ENCODE measurements at places on chromosomes 2 and 18.

DNA sequence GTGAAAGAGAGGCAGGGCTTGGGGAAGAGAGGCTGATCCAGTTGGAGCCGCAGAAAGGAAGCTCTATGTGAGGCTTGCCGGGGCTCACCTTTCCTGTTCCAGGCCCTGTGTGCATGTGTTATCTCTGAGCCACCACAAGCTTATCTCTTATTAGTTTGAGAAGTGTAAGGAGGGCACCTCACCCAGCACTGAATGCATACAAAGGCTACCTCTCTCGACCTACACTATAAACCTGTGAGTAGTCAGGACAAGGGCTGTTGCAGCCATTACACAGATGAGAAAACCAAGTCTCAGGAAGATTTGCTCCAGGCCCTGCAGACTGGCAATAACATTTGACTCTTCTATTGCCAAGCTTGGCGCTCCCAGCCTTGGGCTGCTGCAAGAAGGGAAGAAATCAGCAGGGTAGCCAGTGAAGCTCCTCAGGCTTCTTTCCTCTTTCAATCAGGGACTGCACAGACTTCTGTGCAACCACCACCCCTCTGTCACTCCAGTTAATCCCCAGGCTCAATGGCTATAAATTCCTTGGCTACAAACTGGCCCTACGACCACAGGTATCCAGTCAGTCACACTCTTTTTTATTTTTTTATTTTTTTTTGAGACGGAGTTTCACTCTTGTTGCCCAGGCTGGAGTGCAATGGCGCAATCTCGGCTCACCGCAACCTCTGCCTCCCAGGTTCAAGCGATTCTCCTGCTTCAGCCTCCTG lies 73.8 kb downstream of the CLHC1 start:
- DNase-seq = no peak

DNA sequence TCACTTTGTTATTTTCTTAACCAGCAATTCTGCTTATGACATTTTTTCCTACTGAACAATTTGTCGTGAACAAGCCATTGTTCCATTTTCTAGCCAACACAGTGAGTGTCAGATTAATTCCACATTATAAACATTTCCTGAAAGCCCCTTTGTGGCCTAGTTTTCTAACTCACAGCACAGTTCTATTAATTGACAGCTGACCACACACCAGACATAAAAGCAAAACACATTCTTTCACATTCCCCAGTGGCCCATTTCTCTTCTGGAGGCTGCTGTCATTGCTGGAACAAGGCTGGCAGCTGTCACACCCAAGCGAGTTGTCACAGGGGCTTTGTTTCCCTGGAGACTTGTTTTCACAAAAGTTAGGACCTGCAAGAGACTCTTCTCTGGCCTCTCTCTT lies 50.7 kb downstream of the RNF152 start:
- DNase-seq = no peak

- DNase-seq = no peak
Observed at GRCh38 chr2:223486751-223487150, 115.4 kb downstream of the SCG2 start.

- DNase-seq = peak; percentile 37
Observed at GRCh38 chr18:3251963-3252277, 4.3 kb downstream of the MYL12A start.

DNA sequence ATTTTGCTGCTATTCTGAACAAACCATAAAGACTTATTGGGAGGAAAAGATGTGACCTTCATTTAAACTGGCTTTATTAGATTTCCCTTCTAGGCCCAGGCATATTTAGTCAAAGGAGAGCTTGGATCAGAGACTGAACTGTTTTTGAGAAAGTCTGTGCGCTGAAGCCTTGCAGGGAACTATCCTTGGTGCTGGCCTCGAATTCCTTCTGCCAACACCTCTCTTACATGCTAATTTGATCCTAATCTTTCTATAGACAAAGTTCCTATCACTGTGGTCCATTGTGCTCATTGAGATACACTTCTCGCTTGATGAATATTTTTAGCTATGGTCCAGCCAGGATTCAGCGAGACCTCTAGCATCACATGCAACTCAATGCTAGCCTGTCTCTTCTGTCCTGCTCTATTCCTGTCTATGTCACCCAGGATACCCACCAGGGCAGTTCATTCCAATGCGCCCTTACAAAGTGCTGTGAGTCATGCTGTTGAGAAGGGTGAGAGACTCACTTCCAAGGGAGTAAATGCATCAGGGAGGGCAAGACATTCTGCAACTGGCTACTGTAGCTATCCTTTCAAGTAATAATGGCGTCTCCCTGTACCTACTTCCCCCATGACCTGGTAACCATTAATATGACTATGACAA lies 356.7 kb upstream of the LYPD1 start:
- DNase-seq = peak; percentile 8

- peak; percentile 27 for DNase-seq
Observed at GRCh38 chr2:113977060-113977659, 87.3 kb downstream of the ACTR3 start.

GRCh38 chr2:73893764-73894474 lies 1.1 kb downstream of the ACTG2 start:
- no peak for DNase-seq

- no peak for DNase-seq
Observed at GRCh38 chr2:3535467-3535793, 16.1 kb upstream of the ADI1 start.

DNA sequence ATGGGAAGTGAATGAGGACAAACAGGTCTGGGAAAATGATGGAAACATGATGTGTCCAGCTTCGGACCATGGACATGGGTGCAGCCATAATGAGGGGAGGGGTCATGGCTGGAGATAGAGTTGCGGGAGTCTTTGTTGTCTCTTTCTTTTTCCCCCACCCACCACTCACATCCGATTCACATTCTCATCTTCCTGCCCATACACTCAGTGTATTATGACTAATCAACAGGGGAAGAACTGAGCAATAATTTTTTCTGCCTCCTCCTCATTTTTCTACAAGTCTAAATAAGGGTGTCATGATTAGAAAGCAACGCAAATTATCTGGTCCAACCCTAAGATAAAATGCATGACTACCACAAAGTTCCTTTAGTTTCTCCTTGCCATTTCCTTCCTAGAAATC lies 5.7 kb upstream of the SERPINB2 start:
- DNase-seq = peak; percentile 65

DNA sequence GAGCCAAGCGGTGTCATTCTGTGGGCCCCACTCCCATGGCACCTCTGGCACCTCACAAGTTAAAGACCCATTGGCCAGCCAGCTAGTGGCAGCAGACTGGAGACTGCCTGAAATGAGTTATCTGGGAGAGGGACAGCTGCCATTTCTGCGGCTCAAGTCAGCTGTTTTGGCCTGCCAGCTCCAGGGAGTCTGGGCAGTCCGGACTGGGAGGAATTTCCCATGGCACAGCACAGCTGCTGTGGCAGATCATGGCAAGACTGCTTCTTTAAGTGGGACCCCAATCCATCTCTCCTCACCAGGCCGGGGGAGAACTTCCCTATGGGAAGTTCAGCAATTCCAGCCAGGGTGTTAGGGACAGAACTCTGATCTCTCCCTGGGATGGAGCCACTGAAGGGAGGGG lies 2187.6 kb upstream of the CELF4 start:
- no peak for DNase-seq

- DNase-seq = no peak
Observed at GRCh38 chr2:16201848-16202247, 261.5 kb downstream of the MYCN start.

DNA sequence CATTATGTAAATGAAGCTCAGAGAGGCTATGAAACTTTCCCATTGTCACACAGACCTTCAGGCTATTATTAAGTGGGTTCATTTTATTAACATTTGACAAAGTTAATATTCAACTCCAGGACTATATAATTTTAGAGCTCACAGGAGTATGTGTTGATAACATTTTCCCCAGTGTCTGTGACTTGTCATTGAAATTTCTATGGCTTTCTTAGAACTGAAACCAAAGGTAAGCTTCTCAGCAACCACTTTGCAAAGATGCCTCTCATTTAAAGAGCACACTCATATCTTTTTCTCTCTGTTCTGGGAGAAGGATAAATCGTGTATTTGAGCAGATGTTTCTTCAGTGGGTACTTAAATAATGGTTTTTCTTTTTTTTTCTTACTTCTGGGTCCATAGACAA lies 61.8 kb upstream of the LHCGR start:
- DNase-seq = no peak

DNA sequence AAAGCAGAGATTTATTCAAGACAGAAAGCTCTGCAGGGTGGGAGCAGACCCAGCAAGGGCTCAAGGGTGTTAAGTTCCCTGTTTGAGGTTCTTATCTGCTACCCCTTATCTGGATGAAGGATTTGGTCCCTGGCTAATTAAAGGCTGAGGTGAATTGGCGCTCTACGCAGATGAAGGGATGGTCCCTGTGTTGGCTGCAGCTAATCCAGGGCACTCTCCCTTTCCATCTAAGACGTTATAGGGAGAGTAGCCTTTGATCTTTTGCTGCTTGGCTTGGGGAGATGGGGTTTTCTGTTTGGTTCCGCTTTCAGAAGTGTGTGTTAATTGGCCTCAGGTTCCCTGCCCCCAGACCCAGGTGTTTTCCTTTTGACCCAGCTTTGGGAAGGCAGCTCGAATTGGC lies 17.0 kb downstream of the FAM228A start:
- no peak for DNase-seq

- no peak for DNase-seq
Observed at GRCh38 chr2:232275670-232276069, 102.9 kb upstream of the ALPP start.

DNA sequence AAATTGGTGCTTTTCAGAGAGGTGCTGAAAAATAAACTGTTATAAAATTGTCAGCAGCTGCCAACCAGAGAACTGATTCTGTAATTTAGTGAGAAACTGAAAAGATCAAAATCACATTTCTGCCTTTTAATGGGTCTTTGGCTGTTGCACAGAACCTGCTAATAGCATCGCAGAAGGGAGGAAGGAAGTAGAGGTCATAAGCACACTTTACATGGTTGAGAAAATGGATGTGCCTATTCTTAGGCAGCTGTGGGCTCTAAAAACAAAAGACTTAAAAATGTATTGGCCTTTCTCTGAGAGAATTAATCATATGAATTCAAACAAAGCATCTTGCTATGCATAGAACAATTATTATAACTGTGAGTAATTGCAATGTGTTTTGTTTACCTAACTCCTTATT lies 1186.9 kb downstream of the DSC3 start:
- DNase-seq = no peak

DNA sequence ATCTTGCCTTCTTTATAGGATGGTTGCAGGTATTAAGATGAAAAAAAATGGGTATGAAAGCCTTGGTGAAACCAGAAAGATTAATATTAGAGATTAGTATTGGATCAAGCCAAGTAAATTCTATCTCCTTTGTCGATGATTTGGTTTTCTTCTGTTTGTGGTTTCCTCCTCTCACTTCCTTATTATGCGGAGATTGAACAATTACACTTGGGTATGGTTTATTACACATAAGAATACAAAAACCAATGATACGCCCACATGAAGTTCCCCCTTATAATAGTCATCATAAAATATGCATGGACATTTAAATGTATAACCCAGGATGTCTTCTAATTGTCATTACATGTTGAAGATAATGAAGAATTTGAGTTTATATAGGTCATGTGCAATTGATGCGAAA lies 4.9 kb downstream of the LTBP1 start:
- DNase-seq = no peak

DNA sequence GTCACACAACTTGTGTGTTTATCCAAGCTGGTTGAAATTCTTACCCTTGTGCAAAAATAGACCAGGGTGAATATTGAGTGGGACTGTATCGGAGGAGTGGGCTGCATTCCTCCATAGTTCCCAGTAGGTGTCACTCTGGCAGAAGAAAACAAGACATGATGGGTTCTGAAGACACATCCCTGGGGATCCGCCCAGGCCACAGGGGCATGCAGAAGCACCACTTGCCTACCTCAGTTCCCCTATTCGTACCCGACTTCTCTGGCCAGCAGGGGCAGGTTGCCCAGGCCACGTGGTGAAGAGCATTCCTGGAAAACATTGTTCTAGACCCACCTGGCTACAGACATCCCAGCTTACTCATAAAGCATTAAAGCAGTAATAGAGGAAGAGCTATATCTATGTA lies 168.2 kb downstream of the FAM210A start:
- peak; percentile 11 for DNase-seq

- no peak for DNase-seq
Observed at GRCh38 chr2:2834105-2834504, 503.0 kb upstream of the MYT1L start.

DNA sequence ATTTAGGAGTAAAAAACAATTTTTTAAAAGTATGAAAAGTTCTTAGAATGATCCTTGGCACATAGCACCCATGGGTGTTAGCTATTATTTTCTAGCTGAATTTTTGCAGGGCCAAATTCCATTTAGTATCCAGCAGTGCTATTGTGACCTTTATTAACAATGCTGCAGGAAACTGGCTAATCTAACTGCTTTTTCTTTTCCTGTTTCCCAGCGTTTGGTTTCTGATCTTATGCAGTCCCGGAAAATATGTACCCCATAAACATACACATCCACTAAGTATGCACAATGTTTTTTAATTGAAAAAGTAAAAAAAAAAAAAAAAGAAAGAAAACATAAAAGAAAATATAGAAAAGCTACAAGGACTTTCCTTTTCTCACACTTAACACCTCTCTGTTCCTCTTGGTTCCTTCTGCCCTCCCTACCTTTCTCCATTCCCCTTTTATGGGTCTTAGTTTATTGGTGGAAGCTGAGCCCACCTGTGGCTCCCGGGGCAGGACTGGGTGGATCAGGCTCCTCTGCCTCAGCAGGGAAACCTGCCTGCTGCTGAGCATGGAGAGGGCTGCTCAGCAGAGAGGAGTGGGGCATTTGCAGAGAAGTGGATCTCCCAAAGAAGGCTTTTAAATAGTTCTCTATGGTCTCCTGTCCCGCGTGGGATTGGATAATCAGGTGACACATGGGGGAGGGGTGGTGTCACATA lies 9.3 kb upstream of the SLC16A14 start:
- DNase-seq = no peak

GRCh38 chr2:192416060-192416459 lies 221.3 kb upstream of the TMEFF2 start:
- no peak for DNase-seq

DNA sequence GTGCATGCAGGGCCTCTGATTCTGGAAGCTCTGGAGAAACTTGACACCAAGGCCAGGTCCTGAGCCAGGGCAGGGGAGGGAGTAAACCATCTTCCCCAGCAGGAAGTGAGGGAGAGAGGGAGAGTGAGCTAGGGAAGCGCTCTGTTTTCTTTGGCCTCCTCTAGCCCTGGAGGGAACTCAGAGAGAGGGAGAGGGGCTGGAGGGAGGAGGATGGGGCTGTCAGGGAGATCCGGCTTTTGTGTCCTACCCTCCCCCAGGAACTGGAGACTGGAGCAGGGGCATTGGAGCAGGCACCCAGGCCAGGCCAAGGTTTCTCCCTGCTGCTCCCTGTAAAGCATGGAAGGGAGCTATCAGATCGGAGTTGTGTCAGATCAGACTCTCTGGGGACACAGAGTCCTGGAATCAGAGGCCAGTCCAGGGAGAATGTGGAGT lies 22.7 kb upstream of the PKDCC start:
- DNase-seq = peak; percentile 71

GRCh38 chr2:60992985-60993392 lies 24.5 kb upstream of the PEX13 start:
- no peak for DNase-seq

DNA sequence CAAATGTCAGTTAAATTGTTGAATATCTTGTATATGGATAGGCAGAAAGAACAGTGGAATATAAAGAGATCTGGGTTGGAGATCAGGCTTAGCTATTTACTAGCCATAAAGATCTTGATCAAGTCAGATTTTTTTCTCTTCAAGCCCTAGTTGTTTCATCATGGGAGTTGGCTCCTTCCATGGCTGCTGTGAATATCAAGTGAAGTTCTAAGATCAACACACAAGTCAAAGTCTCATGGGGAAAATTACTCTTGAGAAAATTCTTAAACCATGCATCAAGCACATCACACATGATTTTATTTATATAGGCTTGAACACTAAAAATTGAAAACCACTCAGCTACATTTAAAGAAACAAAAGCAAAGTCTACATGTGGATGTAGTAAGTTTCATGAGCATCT lies 79.8 kb downstream of the C1D start:
- peak; percentile 14 for DNase-seq
